Hematopoietic multipotent progenitor cell treated with erythropoietin and hydrocortisone succinate and interleukin-3 and kit ligand, for 4 days (in vitro differentiated cells): ENCODE measurements at places on chromosomes 2 and 18.

- no peak for DNase-seq
These were observed 334.6 kb downstream of the SLC4A3 start for GRCh38 chr2:219961947-219962498.

GRCh38 chr2:134780972-134781371 is 57.4 kb upstream of the ACMSD start:
- DNase-seq: no peak

- no peak for DNase-seq
These were observed 71.1 kb downstream of the PIK3C3 start for GRCh38 chr18:42025974-42026625.

DNA sequence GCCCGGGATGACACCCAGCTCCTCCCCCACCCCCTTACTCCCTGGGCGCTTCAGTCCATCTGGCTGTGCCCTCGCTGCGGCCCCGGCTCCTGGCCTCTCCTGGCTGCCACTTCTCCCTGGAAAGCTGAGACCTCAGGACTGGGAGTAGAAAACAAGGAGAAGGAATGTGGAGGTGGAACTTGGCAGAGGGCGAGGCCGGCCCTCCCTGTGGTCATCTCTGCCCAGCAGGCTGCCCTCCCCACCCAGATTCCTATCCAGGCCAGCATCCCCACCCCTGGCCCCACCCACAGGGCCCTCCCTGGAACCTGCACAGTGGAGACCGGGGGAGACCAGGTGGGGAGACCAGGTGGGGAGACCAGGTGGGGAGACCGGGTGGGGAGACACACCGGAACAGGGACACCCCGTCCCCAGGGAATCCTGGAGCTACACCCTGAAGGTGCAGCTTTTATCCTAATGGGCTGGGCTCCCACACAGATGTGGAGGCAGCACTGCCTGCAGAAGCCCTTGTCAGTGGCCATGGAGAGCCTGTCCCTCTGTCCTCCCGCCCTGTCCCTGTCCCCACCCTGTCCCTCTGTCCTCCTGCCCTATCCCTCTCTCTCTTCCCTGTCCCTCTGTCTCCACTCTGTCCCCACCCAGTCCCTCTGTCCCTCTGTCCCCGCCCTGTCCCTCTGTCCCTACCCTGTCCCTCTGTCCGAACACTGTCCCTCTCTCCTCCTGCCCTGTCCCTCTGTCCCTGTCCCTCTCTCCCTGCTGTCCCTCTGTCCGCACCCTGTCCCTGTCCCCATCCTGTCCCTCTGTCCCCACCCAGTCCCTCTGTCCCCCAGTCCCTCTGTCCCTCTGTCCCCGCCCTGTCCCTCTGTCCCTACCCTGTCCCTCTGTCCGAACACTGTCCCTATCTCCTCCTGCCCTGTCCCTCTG is 157.1 kb downstream of the PXDN start:
- no peak for DNase-seq

DNA sequence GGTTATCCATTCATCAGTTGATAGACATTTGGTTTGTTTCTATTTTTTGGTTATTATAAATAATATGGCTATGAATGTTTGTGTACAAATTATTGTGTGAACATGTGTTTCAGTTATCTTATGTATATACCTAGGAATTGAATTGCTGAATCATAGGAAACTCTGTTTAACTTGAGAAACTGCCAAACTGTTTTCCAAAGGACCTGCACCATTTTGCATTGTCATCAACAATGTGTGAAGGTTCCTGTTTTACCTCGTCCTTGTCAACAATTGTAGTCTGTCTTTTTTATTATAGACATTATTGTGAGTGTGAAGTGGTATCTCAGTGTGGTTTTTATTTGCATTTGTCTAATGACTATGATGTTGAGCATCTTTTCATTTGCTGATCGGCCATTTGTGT is 17.1 kb downstream of the PDK1 start:
- DNase-seq: no peak
